ENCODE measurements at places on chromosomes 16 and 17. TPM values are rescaled to one million over a fixed set of nuclear protein-coding genes. Genes with fewer than 3 reads are reported as not detected.

Gene C1QTNF8
- total RNA-seq, result not detected

Gene RAMP2
- not detected for total RNA-seq

Gene CACNG3
- total RNA-seq, result not detected

Gene STAT5A
- 66.0 TPM for total RNA-seq

Gene FN3K
- 39.6 TPM for total RNA-seq

Gene SLC16A11
- total RNA-seq, result 2.9 TPM

Gene NPIPA3
- not detected for total RNA-seq
